ENCODE measurements at places on chromosomes 13 and 19.
A peak's percentile ranks its signal among the peaks of the same experiment; 100 is the strongest.

GRCh38 chr13:66967811-66968597 lies 262.1 kb downstream of the PCDH9 start:
- no peaks in the 10 kb centered on the region for H3K27me3 ChIP-seq
- H3K36me3 ChIP-seq: no peaks in the 10 kb centered on the region
- no peaks in the 10 kb centered on the region for H3K4me1 ChIP-seq

DNA sequence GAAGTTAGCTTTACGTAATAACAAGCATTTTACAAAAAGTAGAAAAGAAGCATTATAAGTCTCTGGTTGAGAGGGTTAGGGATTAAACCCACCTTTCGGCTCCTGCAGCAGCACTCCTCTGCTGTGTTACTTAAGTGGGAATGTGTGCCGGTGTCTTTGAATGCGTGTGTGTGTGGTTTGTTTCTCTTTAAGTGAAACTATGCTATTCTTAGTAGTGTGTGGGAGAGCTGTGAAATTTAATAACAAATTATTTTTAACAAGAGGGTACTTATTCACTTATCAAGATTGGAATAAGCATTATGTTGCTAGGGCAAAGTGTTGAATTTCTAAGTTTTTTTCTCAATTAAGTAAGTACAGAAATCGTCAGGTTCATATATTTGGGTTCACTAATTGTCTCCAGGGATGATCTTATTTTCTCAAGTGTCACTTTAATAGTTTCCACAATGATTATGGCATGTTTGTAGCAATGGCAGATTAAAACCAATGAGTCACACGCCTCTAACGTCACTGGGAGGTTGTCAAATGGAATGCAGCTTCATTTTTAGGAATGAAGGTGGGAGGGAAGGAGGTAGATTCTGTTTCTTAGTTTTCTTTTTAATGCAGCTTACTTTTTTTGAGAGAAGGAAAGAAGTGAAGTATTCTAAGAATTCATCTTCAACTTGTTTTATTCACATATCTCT lies 151.3 kb downstream of the LMO7 start:
- no peaks in the 10 kb centered on the region for H3K27me3 ChIP-seq
- no peaks in the 10 kb centered on the region for H3K36me3 ChIP-seq
- peaks cover 45% of the 10 kb centered on the region for H3K4me1 ChIP-seq
- H3K27ac ChIP-seq: no peak overlapping the region

DNA sequence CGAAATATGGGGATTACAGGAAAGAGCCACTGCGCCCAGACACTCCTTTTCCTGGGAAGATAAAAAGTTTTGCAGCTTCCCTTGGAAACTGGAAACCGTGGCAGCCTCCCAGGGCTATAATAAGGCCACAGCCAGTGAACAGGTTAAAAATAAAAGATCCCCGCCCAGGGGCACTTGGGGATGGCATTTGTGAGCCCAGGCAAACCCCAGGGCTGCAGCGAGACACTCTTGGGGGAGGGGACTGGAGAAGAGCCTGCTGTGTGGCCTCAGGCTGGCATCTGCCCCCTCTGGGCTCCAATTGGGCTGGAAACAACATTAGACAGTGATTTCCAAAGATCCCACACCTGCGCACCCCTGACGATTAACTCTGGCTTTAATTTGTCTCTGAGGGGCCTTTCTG lies 11.2 kb downstream of the FEM1A start:
- no peak for DNase-seq
- H3K4me1 ChIP-seq: peaks cover 5% of the 10 kb centered on the region
- no peaks in the 10 kb centered on the region for H3K27me3 ChIP-seq
- no peaks in the 10 kb centered on the region for H3K36me3 ChIP-seq

GRCh38 chr13:61812286-61812685 lies 396.6 kb upstream of the PCDH20 start:
- no peaks in the 10 kb centered on the region for H3K4me1 ChIP-seq
- H3K4me3 ChIP-seq: no peak overlapping the region
- H3K36me3 ChIP-seq: no peaks in the 10 kb centered on the region
- H3K27me3 ChIP-seq: no peaks in the 10 kb centered on the region
- no peak for DNase-seq

DNA sequence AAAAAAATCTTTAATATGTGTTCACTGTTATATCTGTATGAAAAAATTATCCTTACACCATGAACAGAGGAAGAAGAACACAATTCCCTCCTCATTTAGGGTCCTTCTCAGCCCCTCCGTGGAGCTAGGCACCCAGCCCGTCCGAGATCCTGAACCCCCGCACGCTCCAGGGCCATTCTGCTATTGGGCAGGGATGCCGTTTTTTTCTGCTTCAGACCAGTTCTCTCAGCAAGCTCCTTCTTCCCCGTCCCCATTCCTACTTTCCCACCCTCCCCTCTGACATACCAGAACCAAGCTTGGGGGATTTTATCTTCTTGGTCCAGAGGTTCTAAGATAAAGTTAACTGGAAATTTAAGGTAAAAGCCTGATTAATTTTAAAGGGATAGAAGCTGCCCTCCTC lies 36.2 kb downstream of the ATP12A start:
- no peaks in the 10 kb centered on the region for H3K36me3 ChIP-seq
- H3K4me1 ChIP-seq: peaks cover 8% of the 10 kb centered on the region
- no peak for DNase-seq
- H3K27me3 ChIP-seq: no peaks in the 10 kb centered on the region
- H3K4me3 ChIP-seq: no peak overlapping the region
- H3K27ac ChIP-seq: no peak overlapping the region

GRCh38 chr19:47633517-47633916 lies 24.6 kb downstream of the BICRA start:
- no peak for DNase-seq
- no peaks in the 10 kb centered on the region for H3K27me3 ChIP-seq
- no peak overlapping the region for H3K27ac ChIP-seq
- H3K4me1 ChIP-seq: peaks cover 5% of the 10 kb centered on the region
- no peaks in the 10 kb centered on the region for H3K36me3 ChIP-seq

- DNase-seq: peak; percentile 21
- peak overlapping the region; percentile 61 for H3K27ac ChIP-seq
Observed at GRCh38 chr13:57632276-57633140, 964 bp downstream of the PCDH17 start.

DNA sequence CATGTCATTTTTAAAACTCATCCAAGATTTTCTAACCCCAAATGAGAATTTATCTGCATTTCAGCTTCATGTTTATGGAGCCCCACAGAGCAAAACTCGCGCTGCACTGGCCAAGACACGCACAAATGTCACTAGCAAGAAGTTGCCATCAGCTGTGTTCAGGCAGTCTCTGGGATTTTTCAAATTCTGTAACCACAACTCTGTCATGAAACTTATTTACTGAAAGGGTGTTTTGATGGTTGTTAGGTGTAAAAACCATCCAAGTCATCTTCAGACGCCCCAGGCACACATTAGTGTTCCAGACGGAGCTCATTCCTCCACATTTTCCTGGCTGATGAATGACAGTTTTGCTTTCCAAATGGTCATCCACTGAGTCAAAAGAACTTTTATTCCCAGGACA lies 63.4 kb downstream of the SLC7A1 start:
- H3K4me1 ChIP-seq: no peaks in the 10 kb centered on the region
- H3K27ac ChIP-seq: no peak overlapping the region
- no peak for DNase-seq
- H3K27me3 ChIP-seq: no peaks in the 10 kb centered on the region
- H3K4me3 ChIP-seq: no peak overlapping the region

DNA sequence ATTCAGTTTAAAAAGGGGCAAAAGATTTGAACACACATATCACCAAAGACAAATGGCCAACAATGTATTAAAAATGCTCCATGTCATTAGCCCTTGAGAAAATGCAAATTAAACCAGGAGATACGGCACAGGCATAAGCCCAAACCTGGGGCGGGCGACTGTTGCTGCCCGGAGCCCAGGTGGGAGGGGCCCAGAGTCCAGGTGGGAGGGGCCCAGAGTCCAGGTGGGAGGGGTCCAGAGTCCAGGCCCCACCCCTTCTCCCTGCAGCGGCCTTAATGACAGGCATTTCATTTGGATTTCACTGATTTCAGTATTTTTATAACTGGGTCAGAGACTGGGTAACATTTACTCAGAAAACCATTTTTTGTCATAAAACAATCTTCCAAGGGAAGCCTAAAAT lies 78.2 kb downstream of the RASA3 start:
- no peaks in the 10 kb centered on the region for H3K4me1 ChIP-seq
- no peaks in the 10 kb centered on the region for H3K27me3 ChIP-seq
- H3K27ac ChIP-seq: no peak overlapping the region
- H3K4me3 ChIP-seq: no peak overlapping the region

GRCh38 chr19:2488405-2488941 lies 12.5 kb downstream of the GADD45B start:
- no peaks in the 10 kb centered on the region for H3K27me3 ChIP-seq
- no peaks in the 10 kb centered on the region for H3K36me3 ChIP-seq
- no peak for DNase-seq
- H3K4me3 ChIP-seq: no peak overlapping the region

DNA sequence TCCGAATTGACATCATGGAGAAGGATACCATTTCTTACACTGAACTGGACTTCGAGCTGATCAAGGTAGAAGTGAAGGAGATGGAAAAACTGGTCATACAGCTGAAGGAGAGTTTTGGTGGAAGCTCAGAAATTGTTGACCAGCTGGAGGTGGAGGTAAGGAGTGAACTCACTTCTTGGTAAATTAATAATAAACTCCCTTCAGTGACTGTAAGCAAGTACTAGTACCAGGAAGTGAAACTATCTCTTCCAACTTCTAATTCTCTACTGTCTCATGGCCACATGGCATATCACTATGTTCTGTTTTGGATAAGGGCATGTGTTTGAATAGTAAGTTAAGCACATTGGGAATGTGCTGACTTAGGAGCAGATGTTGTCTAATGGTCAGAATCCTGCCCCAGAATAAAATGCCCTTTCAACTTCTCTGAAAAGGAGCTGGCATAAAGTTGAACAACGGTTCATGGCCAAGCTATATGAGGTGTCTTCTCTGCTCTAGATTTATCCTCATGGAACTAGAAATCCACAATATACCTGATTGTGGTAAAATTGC lies 13.4 kb downstream of the OLFM4 start:
- peaks cover 29% of the 10 kb centered on the region for H3K4me1 ChIP-seq
- H3K27ac ChIP-seq: peak overlapping the region; percentile 14
- no peak for DNase-seq
- no peak overlapping the region for H3K4me3 ChIP-seq
- H3K27me3 ChIP-seq: no peaks in the 10 kb centered on the region

GRCh38 chr13:44206434-44206833 lies 167.2 kb upstream of the SERP2 start:
- H3K27ac ChIP-seq: no peak overlapping the region
- no peaks in the 10 kb centered on the region for H3K4me1 ChIP-seq
- H3K27me3 ChIP-seq: no peaks in the 10 kb centered on the region
- DNase-seq: no peak
- H3K4me3 ChIP-seq: no peak overlapping the region

- no peak overlapping the region for H3K27ac ChIP-seq
- DNase-seq: no peak
- no peaks in the 10 kb centered on the region for H3K27me3 ChIP-seq
- no peaks in the 10 kb centered on the region for H3K36me3 ChIP-seq
- peaks cover 8% of the 10 kb centered on the region for H3K4me1 ChIP-seq
- H3K4me3 ChIP-seq: no peak overlapping the region
Observed at GRCh38 chr13:71772361-71772760, 94.6 kb downstream of the DACH1 start.

DNA sequence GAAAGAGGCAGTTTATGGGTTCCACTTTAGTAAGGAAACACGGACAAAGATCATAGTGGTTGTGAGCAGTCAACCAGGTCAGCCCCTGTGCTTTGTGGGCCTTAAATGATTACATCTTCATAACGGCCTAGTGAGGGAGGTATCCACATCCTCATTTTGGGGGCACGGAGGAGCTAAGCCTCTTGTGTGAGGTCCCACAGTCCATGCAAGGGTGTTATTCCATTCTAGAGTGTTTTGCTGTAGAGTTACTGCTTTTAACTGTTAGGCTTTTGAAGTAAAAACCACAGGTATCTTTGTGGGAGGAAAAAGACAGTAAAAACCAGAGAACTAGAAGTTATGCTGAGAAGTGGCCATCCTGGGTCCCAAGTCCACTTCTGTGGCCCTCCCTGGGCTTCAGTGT lies 4.0 kb downstream of the NOP53 start:
- no peak overlapping the region for H3K27ac ChIP-seq
- no peaks in the 10 kb centered on the region for H3K27me3 ChIP-seq
- peaks cover 31% of the 10 kb centered on the region for H3K36me3 ChIP-seq
- peaks cover 31% of the 10 kb centered on the region for H3K4me1 ChIP-seq
- DNase-seq: no peak

- no peaks in the 10 kb centered on the region for H3K4me1 ChIP-seq
- no peak overlapping the region for H3K4me3 ChIP-seq
- H3K27me3 ChIP-seq: no peaks in the 10 kb centered on the region
- DNase-seq: no peak
- H3K27ac ChIP-seq: no peak overlapping the region
- no peaks in the 10 kb centered on the region for H3K36me3 ChIP-seq
Observed at GRCh38 chr13:95151942-95152587, 149.2 kb downstream of the ABCC4 start.

DNA sequence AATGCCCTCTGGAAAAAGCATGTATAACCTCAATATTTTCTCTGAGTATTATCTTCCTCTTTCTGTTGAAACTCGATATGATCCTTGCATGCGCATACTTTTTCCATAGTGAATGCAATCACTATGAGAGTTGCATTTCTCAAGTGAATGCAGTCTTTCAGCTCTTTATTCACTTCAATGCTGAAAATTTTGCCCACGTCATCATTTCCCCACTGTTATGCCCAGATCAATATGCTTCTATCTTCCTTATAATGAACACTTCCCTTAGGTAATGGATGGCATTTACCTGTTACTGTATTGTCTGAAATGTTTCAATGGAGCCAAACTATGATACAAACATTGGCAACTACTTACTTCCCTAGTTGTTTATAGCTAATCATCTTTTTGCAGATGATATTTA lies 866.6 kb upstream of the SLITRK6 start:
- H3K4me1 ChIP-seq: no peaks in the 10 kb centered on the region
- no peaks in the 10 kb centered on the region for H3K36me3 ChIP-seq
- H3K27me3 ChIP-seq: no peaks in the 10 kb centered on the region
- DNase-seq: no peak
- H3K4me3 ChIP-seq: no peak overlapping the region

DNA sequence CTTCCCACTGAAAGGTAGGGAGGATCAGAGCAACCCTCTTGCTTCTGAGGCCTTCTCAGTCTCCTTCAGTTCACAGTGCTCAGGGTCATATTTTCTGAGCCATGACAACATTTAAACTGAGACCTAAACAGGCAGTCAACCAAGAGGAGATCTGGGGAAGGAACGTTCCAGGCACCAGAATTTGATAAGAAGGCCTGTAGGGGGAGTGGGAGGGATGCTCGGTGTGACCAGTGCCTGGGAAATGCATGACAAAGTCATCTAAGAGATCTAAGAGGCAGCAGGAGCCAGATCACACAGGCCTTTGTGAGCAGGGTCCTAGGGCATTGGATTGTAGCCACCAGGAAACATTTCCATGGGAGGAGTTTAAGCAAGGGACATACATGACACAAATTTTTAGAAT lies 71.6 kb downstream of the SHISA2 start:
- peaks cover 7% of the 10 kb centered on the region for H3K4me1 ChIP-seq
- no peaks in the 10 kb centered on the region for H3K27me3 ChIP-seq
- peak overlapping the region; percentile 35 for H3K27ac ChIP-seq

DNA sequence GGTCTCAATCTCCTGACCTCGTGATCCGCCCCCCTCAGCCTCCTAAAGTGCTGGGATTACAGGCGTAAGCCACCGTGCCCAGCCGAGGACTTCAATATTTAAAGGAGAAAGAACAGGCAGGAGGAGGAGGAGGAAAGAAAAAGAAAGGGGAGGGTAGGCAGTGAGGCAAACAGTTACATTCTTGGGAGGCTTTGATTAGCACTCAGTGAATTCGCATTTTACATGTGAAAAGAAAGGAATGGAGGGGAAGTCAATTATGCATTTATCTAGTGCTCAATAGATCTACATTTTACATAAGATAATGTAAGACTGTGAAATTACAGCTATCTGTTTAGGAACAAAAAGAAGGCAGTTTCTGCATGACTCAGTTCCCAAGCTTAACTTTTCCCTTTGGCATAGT lies 30.9 kb upstream of the CXCL17 start:
- no peak overlapping the region for H3K4me3 ChIP-seq
- peaks cover 8% of the 10 kb centered on the region for H3K4me1 ChIP-seq
- no peak overlapping the region for H3K27ac ChIP-seq
- no peaks in the 10 kb centered on the region for H3K36me3 ChIP-seq
